ENCODE measurements at places on chromosomes 5 and 9.

GRCh38 chr9:87181670-87182069 is 234.4 kb upstream of the GAS1 start:
- no peak for DNase-seq

GRCh38 chr9:34665067-34665380 is 2.6 kb upstream of the CCL27 start:
- DNase-seq, result no peak

DNA sequence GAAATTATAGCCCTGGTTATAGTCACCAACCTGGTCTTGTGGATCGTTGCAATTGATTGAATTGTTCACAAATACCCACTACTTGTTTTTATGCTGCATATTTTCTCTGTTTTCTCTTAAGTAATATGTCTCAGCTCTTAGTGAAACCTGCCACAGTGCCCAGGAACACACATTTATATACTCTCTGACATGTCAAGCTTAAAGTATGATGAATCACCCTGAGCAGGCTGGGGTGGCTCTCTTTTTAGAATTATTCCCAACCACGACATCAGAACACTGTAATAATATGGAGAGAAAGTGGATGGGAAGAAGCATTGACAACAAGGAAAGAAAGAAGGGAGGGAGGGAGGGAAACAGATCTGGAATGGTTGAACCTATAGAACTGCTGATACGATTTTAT is 72.8 kb upstream of the ZNF608 start:
- no peak for DNase-seq

GRCh38 chr5:150448334-150448733 is 1.2 kb downstream of the RPS14 start:
- DNase-seq, result peak; percentile 48

DNA sequence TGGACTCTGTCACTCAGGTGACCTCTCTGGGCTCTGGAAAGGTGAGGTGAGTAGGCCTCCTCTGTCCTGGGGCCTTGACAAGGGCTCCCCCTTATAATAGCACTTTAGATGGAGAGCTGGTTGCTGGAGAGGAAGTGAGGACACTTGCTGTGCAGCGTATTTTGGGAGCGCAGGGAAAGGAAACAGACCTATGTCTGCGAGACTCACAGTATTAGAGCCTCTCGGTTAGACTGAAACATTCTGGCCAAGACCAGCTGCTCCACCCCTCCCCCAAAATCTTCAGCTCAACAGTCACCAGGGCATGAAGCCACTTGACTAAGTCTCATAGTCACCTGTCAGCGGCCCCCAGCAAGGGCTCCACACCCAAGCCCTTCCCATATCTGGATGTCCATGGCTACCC is 213.6 kb downstream of the AGTPBP1 start:
- no peak for DNase-seq
